Stimulated activated CD4-positive, alpha-beta T cell treated with anti-CD3 and anti-CD28 coated beads, Interleukin-2, amount 100 ng/mL, for 24 hours (primary cell): ENCODE measurements at places on chromosomes 6 and 20.

DNA sequence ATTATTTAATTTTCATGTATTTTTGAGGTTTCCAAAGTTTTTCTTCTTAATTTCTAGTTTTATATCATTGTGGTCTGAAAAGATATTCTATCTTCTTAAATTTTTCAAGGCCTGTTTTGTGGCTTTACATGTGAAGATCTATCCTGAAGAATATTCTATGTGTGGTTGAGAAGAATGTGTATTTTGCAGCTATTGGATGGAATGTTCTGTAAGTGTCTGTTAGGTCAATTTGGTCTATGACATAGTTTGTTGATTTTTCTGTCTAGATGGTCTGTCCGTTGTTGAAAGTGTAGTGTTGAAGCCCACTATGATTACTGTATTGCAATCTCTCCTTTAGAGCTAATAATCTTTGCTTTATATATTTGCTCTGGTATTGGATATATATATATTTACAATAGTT is 125.7 kb downstream of the CRYBG1 start:
- DNase-seq, result no peak

GRCh38 chr6:145963216-145964068 is 716 bp downstream of the SHPRH start:
- DNase-seq, result peak; percentile 50

DNA sequence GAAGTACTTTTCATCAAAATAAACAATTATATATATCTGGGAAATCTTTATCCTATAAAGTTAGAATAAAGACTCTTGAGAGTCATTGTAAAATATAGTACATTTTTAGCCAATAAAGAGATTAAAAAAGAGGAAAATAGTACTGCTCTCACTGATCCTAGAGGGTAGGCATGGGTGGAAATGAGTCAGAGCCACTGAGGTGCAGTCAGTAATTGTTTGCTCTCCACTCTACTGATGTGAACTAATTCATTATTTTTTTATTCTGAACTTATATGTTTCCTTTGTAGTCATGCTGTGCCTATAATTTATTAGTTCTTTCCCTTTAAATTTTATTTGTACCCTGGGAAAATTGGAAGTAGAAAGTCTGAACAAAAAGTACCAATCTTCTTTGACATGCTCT is 1359.4 kb upstream of the GJE1 start:
- DNase-seq, result no peak

DNA sequence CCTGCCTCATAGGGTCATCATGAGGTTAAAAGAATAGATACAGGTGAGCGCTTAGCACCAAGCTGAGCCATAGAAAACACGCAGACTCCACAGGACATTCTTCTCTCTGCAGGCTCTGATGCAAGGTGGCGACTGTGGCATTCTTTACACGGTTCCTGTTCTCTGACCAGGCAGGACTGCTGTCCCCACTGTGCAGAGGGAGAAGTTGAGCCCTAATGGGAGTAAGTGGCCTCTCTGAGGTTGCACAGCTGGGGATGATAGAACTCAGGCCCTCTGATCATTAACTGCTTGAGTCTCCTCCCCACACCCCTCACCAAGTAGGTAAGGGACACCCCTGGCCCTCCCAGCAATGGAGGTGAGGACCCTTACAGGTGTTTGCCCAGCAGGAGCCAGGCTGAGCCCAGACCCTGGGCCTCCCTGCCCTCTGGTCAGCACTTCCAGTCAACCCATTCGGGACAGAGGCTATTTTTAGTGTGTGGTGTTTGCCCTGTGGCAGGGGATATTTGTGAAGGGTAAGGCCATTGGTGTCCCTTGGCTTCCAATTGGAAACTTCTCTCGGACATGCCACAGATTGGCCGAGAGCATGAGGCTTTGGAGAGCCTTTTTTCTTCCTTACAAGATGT is 116.8 kb downstream of the VEGFA start:
- no peak for DNase-seq

DNA sequence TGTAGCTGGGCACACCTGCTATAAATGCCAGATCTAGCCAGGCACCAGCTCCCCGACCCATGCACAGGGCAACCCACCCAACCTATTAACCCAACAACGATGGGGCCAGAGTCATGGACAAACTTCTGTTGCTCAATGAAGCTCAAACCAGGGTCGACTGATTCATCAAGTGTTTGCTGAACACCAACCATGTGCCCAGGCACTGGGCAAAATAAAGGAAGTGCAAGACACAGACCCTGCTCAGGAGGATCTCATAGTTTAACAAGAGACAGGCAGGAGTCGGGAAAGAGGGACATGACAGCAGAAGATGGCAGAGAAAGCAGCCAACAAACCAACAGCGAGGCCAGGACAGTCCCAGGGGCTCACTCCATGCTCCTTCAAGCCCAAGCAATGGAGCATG is 18.8 kb downstream of the KCNK5 start:
- no peak for DNase-seq

DNA sequence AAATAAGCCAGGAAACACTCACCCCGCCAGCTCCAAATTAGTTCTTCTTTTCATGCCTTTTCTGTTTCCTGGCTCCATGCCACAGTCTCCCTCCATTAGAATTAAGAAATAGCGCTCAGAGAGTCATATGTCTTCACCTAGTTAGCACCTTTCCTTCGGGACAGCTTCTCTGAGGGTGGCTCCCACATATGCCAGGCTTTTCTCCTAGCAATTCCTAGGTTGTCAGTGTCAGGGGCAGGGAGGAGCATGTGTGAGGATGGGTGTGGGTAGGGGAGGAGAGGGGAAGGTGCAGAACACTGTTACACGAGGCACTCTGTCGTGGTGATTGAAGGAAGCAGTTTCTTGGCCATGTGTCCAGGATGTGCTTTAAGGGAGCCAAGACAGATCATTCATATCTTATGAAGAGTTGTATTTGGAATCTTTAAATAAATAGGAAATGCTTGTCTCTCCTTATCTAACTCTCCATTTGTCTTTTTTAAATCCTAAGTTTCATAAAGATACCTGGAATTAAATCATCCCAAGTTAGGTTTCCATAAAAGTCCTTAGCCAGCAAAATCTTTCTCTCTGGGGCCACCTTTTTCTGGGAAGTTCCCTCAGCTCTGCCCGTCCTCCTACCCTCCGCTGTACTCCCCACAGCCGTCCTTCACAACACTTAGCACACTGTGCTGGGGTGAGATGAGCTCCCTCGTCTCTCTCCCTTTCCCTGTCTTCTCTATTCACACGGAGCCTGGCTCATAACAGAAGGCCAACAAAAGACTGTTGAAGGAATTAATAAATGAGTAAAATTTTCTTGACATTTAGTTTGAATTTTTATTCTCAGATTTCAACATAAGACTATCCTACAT is 361.0 kb downstream of the CD83 start:
- no peak for DNase-seq

- no peak for DNase-seq
These were observed 116.3 kb upstream of the SCGN start for GRCh38 chr6:25535632-25536225.

- peak; percentile 4 for DNase-seq
These were observed 118.4 kb downstream of the FARS2 start for GRCh38 chr6:5379647-5380242.

GRCh38 chr6:75115481-75115880 is 90.4 kb downstream of the COL12A1 start:
- no peak for DNase-seq

DNA sequence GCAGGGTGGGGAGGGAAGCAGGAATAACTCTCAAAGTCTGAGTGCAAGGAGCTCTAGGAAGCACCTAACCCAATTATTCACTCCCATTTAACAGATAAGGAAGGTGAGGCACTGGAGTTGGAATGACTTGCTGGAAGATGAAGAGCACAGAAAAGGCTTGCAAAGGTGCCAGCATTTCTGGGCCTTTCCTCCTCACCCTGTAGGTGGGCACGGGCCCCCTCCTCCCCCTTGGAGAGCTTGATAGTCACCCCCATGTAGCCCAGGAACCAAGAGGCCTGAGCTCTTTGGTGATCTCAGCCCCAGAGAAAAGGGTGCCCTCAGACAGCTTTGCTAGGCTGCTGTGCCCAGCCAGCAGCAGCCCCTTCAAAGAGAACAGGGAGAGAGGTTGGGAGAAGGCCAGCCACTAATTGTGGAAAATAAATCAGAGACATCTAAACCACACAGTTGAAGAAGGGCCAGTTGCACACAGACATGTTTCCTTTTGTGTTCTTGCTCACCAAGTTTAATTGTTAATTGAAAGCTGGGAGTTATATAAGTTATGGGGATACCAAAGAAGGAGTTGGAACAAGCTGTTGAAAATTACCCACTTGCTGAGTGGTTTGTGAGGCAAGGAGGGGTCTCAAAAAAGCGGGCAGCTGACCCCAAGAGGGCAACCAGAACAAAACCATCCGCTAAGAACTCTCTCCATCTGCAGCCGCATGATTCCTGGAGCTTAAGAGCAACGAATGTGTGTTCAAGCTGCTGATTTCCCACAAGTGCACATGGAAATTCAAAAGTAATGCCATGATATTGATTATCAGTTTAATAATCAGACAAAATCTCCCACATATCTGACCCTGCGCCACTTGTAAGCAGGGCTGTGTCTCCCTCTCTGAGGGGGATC is 77.0 kb downstream of the MRPL14 start:
- no peak for DNase-seq

GRCh38 chr6:114987281-114987680 is 644.5 kb upstream of the HS3ST5 start:
- no peak for DNase-seq

GRCh38 chr6:73733791-73734190 is 37.8 kb downstream of the CD109 start:
- no peak for DNase-seq

GRCh38 chr20:32535953-32536823 is 48.9 kb downstream of the NOL4L start:
- peak; percentile 69 for DNase-seq

GRCh38 chr6:163329991-163330390 is 84.5 kb upstream of the QKI start:
- no peak for DNase-seq

GRCh38 chr6:105210932-105211531 is 31.2 kb upstream of the POPDC3 start:
- no peak for DNase-seq

DNA sequence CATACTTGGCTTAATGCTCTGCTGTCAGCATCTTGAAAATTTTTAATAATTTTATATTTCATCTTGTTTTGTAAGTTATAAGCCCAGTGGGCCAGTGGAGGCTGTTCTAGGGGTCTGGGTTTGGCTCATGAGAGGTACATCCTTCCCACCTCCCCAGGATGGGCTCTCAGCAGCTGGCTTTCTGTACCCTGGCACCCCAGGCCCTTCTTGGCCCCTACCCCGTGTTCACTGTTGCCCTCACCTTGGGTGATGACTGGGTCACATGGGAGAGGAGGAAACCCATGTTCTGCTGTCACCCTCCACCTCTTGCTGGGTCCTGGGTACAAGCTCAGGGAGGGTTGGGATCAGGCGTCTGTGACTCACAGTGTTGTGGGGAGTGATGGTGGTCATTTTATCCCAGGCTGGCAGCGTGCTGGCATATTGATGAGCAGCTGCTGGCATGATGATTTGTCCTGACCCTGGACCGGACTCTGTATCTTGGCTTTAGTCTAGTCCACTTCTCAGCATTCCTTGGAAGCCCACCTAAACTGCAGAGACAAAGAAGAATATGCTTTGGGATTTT is 34.6 kb downstream of the SLC16A10 start:
- DNase-seq, result no peak

DNA sequence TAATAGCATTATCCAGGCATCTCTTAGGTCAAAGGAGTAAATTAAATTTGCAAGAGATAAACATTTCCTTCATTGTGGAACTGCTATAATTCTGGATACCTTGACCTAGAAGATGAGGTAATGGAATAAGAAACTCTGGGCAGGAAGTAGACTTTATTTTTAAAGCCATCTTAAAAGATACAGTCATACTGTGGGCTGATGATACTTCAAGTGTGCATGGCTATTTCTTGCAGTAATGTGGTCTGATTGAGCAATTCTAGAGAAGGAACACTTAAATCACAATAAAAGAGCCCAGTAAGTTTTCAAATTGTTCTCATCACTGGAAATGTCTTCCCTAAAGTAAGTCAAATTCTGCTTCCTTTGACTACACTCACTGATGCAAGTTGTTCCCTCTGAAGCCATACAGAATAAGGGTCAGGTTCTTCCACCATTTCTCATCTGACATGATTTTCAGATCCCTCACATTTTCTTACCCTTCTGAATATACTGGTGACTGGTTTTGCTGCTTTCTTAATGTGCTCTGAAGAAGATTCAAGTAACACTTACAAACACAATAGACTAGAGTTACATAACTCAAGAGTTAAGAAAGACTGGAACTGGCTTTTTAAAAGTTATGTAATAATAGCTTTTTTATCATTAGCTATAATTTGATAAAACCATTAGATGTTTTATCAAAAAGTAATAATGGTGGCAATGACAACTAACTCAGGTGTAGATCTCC is 62.6 kb upstream of the TMEM244 start:
- DNase-seq, result no peak

DNA sequence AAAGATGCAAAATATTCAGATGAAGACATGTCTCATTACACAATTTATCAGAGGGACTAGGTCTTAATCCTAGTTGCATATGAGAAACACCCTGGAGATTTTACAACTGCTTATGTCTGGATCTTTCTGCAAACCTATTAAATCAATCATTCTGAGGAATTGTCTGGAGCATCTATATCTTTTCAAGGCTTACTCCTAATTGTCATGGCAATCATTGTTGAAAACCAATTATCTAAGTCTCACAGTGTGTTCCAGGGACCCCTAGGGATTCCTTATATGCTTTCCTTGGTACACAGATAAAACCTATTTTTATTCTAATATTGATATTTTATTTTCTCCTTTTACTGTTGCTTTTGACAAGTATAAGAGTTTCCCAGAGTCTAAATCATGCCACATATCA is 696.9 kb upstream of the EYS start:
- DNase-seq, result no peak

DNA sequence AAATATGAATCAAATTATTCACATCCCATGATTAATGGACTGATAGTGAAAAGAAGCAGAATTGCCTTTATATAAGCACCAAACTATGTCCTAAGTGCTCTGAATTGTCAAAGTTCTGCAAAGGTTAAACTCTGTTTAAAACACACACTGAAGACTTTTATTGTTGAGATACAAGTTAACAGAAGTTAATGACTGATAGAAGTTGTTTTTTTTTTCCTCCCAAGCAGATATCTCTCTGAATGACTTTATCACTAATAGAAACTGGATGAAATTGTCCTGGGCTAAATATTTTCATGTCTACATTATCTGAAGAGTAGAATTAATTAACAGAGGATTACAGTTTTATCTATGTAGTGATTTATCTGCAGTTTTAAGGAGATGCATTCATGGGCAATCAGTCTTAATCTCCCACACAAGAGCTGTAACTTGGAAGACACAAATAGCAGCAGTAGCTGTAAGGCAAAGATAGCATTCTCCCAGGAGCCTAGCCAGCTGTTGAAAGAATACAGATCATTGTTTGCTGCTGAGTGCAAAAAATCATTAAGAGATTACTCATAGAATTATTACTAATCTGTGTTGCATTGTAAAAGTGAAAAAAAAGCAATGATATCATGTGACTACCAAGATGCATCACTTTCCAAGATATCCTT is 49.9 kb downstream of the BMP5 start:
- no peak for DNase-seq

GRCh38 chr6:154359161-154359574 is 2.6 kb upstream of the IPCEF1 start:
- DNase-seq, result no peak

GRCh38 chr6:72554761-72555221 is 67.1 kb upstream of the KCNQ5 start:
- DNase-seq, result no peak
